ENCODE measurements at places on chromosomes 1 and 21. TPM values are rescaled to one million over a fixed set of nuclear protein-coding genes. Genes with fewer than 3 reads are reported as not detected.

CNKSR1 gene
- polyA plus RNA-seq, result 0.17 TPM

ZMYND12 gene
- 0.57 TPM for polyA plus RNA-seq

FALEC gene
- polyA plus RNA-seq, result 0.80 TPM

NHLH1 gene
- polyA plus RNA-seq, result 0.49 TPM

CASQ2 gene
- not detected for polyA plus RNA-seq

H3-3A gene
- polyA plus RNA-seq, result 534 TPM

IL20 gene
- not detected for polyA plus RNA-seq

CELA2A gene
- polyA plus RNA-seq, result not detected

SLAMF9 gene
- polyA plus RNA-seq, result 0.16 TPM

CFHR4 gene
- polyA plus RNA-seq, result not detected

PADI1 gene
- 2.0 TPM for polyA plus RNA-seq

SPATC1L gene
- polyA plus RNA-seq, result 0.08 TPM

ARF1 gene
- 313 TPM for polyA plus RNA-seq

NBPF20 gene
- 1.6 TPM for polyA plus RNA-seq

GIPC2 gene
- 0.06 TPM for polyA plus RNA-seq

TRNP1 gene
- 68.5 TPM for polyA plus RNA-seq

LCE2A gene
- not detected for polyA plus RNA-seq

AUNIP gene
- 5.6 TPM for polyA plus RNA-seq

All from A549 (cell line).